ENCODE measurements at places on chromosomes 5 and 9. TPM values are rescaled to one million over a fixed set of nuclear protein-coding genes. Genes with fewer than 3 reads are reported as not detected.

PCA3 gene
- not detected for total RNA-seq

DNA sequence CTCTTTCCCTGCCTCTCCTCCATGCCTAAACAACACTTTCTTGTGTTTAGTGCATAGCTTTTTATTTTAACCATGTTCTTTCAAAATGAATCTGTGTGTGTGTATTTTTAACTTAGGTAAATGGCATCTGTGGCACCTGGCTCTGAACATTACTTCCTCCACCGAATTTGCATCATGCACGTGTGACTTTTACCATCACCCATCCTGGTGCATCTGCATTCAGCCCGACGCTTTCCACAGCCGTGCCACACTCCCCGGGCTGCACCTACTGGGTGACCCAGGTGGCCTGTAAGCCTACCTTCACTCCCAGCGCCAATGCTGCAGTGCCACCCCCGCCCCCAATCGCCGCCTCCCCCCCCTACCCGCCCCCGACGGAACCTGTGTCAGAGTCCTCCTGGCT, 12.7 kb upstream of the FCN1 start:
- DNase-seq: no peak

DNA sequence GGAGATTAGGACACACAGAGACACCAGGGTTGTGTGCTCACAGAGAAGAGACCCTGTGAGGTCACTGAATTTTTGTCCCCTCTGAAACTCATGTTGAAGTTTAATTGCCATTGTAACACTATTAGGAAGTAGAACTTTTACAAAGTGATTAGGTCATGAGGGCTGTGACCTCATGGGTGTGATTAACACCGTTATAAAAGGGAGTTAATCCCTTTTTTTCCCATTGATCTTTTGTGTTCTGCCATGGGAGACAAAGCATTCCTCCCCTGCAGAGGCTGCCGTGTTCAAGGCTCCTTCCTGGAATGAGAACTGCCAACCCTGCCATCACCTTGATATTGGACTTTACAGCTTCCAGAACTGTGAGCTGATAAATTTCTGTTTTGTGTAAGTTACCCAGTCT, 221.0 kb downstream of the ADCY2 start:
- no peak for DNase-seq

- DNase-seq: no peak
These were observed 63.3 kb downstream of the ZNF366 start for GRCh38 chr5:72443883-72444282.

WDR38 gene
- not detected for total RNA-seq

NR6A1 gene
- 1.9 TPM for total RNA-seq
